ENCODE measurements at places on chromosomes 2 and 18.

GRCh38 chr18:24027156-24027827, 12.7 kb downstream of the TTC39C start:
- DNase-seq = no peak

- DNase-seq = no peak
These were observed 61.3 kb upstream of the RNU4ATAC start for GRCh38 chr2:121469356-121469755.

DNA sequence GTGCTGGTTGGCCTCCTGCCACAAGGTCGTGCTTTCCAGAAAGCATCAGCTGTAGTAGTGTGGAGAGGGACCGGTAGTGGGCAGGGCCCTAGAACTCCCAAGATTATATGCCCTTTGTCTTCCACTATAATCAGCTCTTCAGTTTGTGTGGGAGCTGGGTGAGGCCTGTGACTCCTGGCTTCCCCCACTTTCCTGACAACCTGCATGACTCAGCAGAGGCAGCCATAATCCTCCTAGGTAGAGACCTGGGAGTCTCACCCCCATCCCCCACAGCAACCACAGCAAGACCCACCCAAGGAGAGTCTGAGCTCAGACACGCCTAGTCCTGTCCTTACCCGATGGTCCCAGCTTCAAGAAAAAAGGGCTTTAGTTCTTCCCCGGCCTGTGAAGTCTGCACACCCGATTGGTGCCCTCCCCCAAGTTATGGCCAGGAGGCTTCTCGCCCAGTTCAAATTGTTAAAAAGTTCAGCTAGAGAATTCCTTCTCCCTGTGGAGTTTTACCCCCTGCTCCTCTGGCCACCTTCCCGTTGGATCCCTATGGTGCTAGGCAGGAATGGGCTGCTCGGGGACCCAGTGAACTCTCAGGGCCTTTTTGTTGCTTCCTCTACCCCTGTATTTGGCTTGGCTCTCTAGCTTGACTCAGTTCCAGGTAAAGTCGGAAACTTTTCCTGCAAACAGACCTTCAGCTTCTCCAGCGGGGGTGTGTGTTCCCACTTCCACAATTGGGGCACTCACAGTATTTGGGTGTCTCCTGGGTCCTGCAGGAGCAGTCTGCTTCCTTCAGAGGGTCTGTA, 57.8 kb upstream of the FAM237A start:
- DNase-seq = no peak

- no peak for DNase-seq
These were observed 125.3 kb downstream of the SLC4A3 start for GRCh38 chr2:219752726-219753125.

- no peak for DNase-seq
These were observed 52.0 kb upstream of the ARL4C start for GRCh38 chr2:234548695-234549420.

- no peak for DNase-seq
These were observed 451.4 kb upstream of the SLC14A2 start for GRCh38 chr18:45163871-45164270.

- DNase-seq = no peak
These were observed 152.7 kb downstream of the CBLN2 start for GRCh38 chr18:72391427-72391826.

DNA sequence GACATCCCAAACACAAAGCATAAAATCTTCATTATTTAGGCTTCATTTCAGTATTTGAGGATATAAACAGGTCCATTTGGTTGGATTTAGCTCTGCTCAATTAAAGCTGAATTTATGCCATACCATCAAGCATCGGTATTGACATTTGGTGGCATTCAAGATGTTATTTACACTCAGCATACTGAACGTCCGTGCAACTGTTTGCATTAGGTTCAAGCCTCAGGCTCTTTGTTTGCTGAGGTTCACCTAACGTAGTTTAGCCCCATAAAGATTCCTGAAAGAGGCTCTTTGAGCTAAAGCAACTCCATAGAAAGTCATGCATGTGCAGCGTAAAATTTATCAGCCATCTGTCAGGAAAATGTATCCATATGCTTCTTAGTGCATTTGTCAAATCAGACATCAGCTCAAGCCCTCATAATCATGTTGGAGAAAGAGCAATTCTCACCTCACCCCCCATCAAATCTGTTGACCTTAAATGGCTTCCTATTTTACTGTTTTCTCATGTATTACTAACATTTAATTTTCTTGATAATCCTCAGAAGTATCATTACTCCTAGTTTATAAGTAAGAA, 366.9 kb downstream of the EPHA4 start:
- peak; percentile 89 for DNase-seq

DNA sequence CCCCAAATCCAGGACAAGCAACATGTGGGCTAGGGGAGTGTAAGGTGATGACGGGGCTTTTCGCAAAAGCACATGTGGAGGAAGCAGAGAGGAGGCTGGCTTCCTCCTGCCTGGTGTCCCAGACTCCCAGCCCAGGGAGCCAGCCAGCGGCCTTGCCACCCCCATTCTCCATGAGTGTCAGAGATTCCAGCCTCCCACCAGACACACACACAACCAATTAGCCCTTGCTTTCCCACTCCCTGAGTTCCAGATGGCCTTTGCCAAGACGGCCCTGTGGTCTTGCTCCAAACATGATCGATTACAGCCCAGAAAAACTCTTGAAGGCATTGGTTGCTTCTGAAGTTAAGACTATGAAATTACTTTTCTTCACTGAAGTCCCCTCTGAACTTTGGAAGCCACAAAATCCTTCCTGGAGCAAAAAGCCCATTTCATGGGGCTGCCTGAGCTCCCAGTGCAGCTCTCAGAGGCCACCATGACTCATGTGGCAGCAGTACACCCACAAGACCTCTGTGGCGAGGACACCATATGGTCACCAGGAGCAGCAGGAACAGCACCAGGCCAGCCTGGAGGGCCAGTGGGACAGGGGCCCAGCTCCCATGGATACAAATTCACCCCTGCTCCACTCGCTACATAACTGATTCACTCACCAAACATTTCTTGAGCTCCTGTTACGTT, 69.1 kb upstream of the PID1 start:
- DNase-seq = no peak

- no peak for DNase-seq
These were observed 122.7 kb upstream of the GCFC2 start for GRCh38 chr2:75833386-75833785.

DNA sequence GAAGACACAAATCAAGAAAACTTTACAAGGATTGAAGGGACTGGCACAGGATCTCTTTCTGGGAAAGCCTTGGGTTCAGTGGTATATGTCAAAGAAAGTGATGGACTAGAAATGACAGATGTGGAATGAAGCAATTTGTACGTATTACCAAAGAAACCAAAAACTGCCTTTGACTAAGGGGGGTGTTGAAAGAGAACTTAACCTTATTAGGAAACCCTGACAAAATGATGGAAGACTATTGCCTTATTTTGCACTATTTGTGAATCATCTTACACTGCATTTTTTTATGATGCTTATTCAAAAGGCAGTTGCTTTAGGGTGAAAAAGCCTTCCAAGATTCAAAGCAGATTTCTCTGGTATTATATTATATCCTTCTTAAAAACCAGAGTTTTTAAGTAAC, 4.0 kb downstream of the TSGA10 start:
- no peak for DNase-seq

DNA sequence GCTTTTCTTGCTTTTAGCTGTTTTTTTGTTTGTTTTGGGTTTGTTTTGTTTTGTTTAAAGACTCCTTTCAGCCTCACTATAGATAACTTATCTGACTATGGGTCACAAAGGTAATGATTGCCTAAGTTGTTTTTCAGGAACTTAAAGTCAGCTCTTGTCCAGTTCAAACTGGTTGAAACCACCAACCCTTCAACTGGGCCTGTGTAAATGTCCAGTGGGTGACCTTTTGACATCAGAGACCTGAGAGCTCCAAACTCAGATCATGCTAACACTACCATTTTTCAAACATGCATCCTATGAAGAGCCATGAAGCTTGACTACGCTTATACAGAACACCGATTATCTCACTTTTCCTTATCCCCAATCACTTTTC, 144.6 kb upstream of the RMP24 start:
- DNase-seq = no peak

- DNase-seq = no peak
These were observed 106.4 kb downstream of the POLR1A start for GRCh38 chr2:85999061-85999831.

DNA sequence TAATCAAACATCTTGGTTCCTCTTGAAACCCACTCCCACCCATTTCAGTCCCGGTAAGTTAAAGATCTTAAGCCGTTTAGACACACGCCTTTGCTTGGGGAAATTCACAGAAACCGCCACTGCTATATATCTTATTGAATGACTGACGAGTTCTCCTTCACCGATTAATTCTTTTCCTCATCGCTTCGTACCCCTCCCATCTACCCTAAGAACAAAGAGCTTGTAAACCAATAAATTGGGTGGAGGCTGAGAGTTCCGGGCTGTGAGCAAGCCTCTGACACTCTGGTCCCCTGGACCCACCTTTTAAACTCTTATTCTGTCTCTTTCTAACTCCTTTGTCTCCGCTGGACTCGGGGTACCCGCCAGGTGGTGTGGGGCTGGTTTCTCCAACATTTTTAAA, 30.6 kb downstream of the TMEM131 start:
- no peak for DNase-seq

DNA sequence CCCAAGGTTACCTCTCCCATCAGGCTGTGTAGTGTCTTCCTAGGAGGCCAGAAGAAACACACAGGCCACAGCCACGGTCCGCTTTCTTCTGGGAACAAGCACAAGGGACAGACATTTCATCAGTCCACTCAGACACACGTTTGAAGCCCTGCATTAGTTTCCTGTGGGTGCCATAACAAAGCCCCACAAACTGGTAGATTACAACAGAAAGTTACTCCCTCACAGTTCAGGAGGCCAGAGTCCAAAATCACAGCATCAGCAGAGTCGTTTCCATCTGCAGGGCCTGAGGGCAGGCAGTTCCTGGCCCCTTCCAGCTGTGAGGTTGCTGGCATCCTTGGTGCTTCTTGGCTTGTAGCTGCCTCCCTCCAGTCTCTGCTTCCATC, 8.8 kb upstream of the PRLH start:
- no peak for DNase-seq

DNA sequence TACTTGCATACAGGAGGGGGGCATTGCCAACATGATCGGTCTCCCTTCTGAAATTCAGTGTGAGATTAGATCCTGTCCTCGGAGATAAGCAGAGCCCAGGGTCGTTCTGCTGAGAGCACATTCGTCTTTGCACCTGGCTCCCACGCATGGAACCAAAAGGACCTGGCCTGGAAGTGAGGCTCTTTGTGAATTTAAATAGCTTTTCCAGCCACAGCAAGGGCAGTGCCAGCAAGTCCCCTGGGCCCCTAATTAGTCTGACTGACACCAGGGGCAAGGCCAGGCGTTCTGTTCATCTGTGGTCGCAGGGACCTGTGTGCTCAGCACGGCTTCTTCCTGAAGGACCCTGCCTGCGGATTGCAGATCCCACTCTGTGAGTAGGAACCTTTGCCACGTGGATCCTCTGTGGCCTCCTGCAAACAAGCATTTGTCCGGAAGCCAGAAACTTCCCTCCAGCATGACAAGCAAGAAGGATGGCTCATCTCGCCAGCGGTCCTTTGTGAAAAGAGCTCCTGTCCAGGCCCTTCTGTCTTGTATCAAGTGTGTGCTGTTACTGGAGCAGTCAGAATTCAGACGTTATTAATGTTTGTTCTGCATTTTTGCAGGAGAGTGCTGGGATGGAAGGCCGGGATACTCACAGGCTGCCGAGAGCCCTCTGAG, 128.7 kb downstream of the TPO start:
- DNase-seq = no peak

DNA sequence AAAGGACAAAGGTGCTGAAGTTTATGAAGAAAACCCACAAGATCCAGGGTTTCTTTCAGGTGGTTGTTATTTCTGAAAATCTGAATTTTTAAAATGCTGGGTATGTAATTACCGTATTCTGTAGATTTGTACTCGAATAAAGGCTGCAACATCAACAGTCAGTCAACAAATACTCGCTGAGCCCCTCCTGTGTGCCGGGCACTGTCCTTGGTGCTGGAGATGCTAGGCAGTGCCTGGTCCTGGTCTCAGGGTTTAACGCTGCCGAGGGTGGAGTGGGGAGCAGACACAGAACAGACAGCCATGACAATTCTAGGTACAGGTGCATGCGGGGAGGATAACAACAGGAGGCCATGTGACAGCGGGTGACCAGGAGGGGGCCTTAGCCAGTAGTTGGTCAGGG, 27.2 kb upstream of the PDIA6 start:
- no peak for DNase-seq

- no peak for DNase-seq
These were observed 9.9 kb downstream of the CNTNAP5 start for GRCh38 chr2:124035001-124035400.
